ENCODE measurements at places on chromosomes 2 and 18.

GRCh38 chr18:39329496-39330275 lies 1764.1 kb upstream of the CELF4 start:
- no peaks in the 10 kb centered on the region for H3K4me1 ChIP-seq
- H3K4me3 ChIP-seq, result no peak overlapping the region
- H3K27ac ChIP-seq, result no peak overlapping the region
- DNase-seq, result no peak
- H3K27me3 ChIP-seq, result no peaks in the 10 kb centered on the region

DNA sequence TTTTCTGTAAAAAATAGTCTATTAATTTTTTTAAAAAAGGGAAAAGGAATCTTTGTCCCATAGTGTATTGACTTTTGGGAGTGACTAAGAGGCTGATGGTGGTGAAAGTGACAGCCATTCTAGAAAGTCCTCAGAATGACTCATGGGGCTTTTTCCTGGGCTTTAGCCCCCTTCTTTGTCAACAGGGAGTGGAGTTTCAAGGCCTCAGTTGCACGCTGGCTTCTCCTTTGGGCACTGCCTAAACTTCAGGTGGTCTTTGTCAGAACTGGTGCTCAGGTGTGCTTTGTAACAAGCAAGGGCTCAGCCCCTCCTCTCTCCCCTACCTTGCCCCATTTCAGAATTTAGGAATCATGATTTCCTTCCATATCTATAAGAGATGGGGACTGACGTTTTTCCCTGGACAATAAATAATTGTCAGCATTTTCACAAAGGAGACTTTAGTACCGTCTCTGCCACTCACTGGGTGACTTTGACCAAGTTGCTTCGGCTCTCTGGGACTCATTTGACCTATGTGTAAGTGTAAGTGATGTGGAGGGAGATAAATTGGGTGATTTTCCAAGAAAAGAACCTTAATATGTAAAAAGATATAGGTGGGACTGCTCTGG lies 61.2 kb upstream of the IGFBP2 start:
- peaks cover 17% of the 10 kb centered on the region for H3K4me1 ChIP-seq
- no peak overlapping the region for H3K4me3 ChIP-seq
- H3K27me3 ChIP-seq, result no peaks in the 10 kb centered on the region
- H3K27ac ChIP-seq, result no peak overlapping the region

DNA sequence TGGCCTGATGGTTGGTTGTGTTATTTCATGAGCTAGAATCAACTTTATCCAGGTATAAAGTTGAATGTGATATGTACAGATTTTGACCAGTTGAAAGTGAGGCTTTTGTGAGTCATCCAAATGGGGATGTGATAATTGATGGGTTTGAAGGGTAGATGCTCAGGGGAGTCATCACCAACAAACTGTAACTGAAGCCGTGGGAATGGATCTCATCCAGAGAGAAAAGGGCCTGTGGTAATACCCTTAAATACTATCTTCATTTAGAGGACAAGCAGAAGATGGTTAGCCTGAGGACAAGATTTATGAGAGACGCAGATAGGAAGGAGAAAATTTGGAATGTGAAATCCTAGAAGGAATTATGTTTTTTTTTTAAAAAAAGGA lies 90.5 kb upstream of the MYO3B start:
- H3K27ac ChIP-seq, result no peak overlapping the region
- DNase-seq, result no peak
- H3K4me1 ChIP-seq, result no peaks in the 10 kb centered on the region
- no peak overlapping the region for H3K4me3 ChIP-seq
- no peaks in the 10 kb centered on the region for H3K27me3 ChIP-seq

DNA sequence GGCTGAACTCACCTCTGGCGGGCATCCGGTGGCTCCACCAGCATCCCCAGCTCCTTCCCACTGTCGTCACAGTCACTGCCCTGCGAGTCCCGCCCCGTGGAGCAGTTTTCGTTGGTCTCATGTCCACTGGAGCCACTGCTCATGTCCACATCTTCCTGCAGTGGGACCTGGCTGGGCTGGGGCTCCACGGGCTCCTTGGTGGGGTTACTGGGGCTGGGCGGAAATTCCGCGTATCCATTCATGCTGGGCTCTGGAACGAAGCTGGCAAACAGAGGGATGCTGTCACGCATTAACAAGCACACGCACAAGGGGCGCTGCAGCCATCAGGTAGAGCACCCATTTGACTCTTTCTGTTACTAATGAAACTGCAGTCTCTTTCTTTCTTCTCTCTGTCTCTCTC lies 10.7 kb downstream of the PER2 start:
- H3K4me1 ChIP-seq, result peaks cover 1% of the 10 kb centered on the region
- no peak for DNase-seq
- H3K36me3 ChIP-seq, result peaks cover 10% of the 10 kb centered on the region
- no peaks in the 10 kb centered on the region for H3K27me3 ChIP-seq
- no peak overlapping the region for H3K27ac ChIP-seq

DNA sequence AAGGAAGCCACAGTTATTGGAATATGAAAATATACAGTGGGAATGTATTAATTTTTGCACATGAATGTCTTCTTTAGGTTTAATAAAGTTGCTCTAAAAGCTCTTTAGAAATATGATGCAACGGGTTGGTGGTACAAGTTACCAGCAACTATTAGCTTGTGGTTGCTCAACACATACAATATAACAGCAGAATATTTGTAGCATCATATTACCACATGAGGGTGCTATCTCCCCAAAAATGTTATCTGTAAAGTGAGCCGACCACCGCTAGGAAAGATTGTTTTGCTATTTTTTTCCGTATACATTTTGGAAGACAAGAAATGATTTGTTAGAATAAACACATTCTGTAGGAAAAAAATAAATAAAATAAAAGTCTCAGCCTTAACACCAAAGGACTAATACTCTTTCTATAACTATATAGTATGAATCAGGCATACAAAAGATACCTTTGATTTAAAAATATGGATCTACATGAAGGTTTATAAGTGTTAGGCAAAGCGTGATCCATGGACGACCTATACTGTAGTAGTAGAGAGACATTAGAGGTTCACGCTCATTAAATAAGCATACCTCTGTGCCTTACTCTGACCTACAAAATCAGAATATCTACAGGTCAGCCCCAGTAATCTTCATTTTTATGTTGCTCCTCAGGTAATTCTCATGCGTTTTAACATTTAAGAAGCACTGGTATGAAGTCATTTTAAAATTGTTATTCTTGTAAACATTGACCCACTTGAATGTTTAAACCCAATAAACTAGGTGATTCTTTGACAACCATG lies 1110.6 kb upstream of the ACVR2A start:
- no peaks in the 10 kb centered on the region for H3K36me3 ChIP-seq
- H3K4me1 ChIP-seq, result peaks cover 2% of the 10 kb centered on the region
- H3K27ac ChIP-seq, result no peak overlapping the region
- no peaks in the 10 kb centered on the region for H3K27me3 ChIP-seq
- no peak overlapping the region for H3K4me3 ChIP-seq
- DNase-seq, result no peak

GRCh38 chr2:202642567-202642966 lies 7.8 kb downstream of the FAM117B start:
- peaks cover 4% of the 10 kb centered on the region for H3K36me3 ChIP-seq
- peaks cover 14% of the 10 kb centered on the region for H3K4me1 ChIP-seq
- no peaks in the 10 kb centered on the region for H3K27me3 ChIP-seq
- no peak for DNase-seq
- H3K27ac ChIP-seq, result no peak overlapping the region

DNA sequence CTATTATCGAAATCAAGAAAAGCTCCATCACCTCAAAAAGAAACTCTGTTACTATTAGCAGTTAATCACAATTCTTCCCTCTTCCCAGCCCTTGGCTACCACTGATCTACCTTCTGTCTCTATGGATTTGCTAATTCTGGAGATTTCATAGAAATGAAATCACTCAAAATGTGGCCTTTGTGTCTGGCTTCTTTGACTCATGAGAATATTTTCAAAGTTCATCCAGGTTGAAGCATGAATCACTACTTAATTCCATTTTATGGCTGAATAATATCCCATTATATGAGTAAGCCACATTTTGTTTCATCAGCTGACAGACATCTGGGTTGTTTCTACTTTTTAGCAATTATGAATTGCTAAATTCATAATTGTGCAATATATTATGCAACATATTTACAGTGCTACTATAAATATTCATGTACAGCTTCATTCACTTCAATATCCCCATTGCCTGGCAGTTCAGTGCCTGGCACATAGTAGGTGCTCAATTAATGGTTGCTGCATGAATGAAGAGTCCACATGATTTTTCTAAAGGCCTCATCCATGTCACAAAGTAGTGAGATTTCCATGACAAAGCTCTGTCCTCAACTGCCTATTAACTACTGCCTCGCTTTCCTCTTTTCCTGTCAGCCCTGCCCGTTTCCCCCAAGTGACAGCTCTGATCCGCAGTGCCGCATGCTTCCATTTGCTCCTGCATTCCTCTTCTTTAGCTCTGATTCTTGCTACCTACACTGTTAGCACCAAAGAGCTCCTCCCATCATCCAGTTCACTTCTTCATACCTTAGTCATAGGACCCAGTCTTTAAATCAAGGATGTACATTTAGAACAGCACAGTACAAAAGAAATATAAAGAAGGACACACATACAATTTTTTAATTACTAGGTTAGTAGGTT lies 32.8 kb downstream of the CCDC93 start:
- H3K4me3 ChIP-seq, result no peak overlapping the region
- H3K36me3 ChIP-seq, result peaks cover 10% of the 10 kb centered on the region
- H3K4me1 ChIP-seq, result peaks cover under 1% of the 10 kb centered on the region
- DNase-seq, result no peak
- no peak overlapping the region for H3K27ac ChIP-seq

DNA sequence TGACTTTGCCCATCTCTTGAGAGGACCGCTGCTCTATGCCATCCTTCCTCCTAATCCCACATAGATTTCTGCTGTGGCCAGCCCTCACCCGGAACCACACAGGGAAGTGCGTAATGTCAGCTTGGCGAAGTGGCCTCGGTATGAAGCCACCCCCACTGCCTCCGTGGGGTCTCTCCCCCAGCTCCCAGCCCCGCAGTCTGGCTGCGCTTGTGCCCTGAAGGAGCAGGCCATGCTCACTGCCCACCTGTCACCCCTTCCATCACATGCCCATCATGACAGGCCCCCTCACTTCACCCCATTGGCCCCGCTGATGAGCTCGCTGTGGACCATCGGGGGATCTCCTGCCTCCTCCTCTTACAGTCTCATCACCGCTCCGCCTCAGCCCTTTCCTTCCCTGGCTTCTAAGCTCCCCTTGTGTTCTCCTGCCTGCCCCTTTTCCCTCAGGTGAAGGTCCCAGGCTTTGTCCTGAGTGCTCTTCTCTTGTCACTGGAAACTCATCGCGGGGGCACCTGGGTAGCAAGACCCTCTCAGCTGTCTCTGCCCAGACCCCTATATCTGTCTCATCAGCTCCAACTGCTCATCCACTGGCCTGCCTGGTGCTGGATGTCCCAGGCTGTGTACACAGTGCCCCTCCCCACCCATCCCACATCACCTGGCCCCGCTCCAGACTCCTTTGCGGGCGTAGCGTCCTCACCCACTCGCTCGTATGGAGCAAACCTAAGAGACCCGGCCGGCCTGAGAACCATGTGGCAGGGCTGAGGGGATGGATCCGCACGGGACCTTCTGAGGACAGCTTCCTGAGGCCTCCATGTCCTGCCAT lies 81.7 kb downstream of the GLI2 start:
- no peak overlapping the region for H3K4me3 ChIP-seq
- H3K27ac ChIP-seq, result peak overlapping the region; percentile 10
- no peaks in the 10 kb centered on the region for H3K27me3 ChIP-seq
- no peak for DNase-seq

DNA sequence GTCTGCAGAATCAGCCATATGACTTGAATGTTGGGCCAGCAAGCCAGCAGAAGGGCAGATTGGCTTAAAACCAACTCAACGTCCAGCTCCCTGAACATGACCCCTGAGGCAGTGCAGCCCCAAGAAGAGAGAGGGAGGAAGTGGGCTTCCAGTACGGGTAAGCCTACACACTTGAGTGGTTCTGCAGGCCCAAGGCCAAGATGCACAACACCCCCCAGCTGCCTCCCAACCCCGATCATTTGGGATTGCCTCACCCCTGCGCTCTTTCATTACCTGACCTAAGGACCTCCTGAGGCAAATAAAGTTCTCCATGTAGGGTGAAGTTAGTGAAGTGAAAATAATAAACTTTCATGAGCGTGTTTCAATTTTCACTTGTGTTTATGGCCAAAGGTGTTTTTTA lies 536.0 kb downstream of the TNS1 start:
- no peaks in the 10 kb centered on the region for H3K27me3 ChIP-seq
- H3K27ac ChIP-seq, result peak overlapping the region; percentile 74
- no peak overlapping the region for H3K4me3 ChIP-seq
- no peak for DNase-seq

- H3K4me3 ChIP-seq, result no peak overlapping the region
- no peak for DNase-seq
- peaks cover 16% of the 10 kb centered on the region for H3K4me1 ChIP-seq
- peak overlapping the region; percentile 19 for H3K27ac ChIP-seq
- H3K36me3 ChIP-seq, result no peaks in the 10 kb centered on the region
Observed at GRCh38 chr2:88212251-88212790, 42.2 kb downstream of the THNSL2 start.

GRCh38 chr2:222136106-222136630 lies 162.6 kb downstream of the PAX3 start:
- no peaks in the 10 kb centered on the region for H3K36me3 ChIP-seq
- no peak overlapping the region for H3K27ac ChIP-seq
- H3K4me3 ChIP-seq, result no peak overlapping the region
- no peak for DNase-seq
- H3K4me1 ChIP-seq, result no peaks in the 10 kb centered on the region
- peaks cover 10% of the 10 kb centered on the region for H3K27me3 ChIP-seq
